H1 (cell line): ENCODE measurements at places on chromosomes 3 and 15. TPM values are rescaled to one million over a fixed set of nuclear protein-coding genes. Genes with fewer than 3 reads are reported as not detected.

ITIH3 gene
- total RNA-seq: not detected in 2 replicates

- no peaks in the 10 kb centered on the region for H3K4me1 ChIP-seq
- no peaks in the 10 kb centered on the region for H3K27me3 ChIP-seq
- DNase-seq: no peak
- H3K27ac ChIP-seq: no peak overlapping the region
- no peak overlapping the region for H3K4me3 ChIP-seq
Measured at GRCh38 chr3:152283492-152284381, 15.0 kb downstream of the MBNL1 start.

DNA sequence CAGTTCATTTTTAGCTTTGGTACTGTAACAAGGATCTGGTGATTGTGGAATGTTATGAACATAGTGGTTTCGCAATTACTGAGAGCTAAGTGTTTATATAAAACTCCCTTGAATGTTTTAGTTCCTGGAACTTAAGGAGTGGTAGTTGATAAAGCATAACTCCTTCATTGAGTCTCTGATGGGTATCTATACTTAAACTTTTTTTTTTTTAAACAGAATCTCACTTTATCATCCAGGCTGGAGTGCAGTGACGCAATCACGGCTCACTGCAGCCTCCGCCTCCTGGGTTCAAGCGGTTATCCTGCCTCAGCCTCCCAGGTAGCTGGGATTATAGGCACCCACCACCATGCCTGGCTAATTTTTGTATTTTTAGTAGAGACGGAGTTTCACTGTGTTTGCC, 11.3 kb downstream of the PRKCI start:
- H3K27me3 ChIP-seq: no peaks in the 10 kb centered on the region
- no peaks in the 10 kb centered on the region for H3K4me1 ChIP-seq
- H3K27ac ChIP-seq: no peak overlapping the region
- peaks cover 25% of the 10 kb centered on the region for H3K36me3 ChIP-seq

GRCh38 chr15:92323525-92323924, 70.2 kb upstream of the ST8SIA2 start:
- DNase-seq: no peak
- H3K4me1 ChIP-seq: no peaks in the 10 kb centered on the region
- no peaks in the 10 kb centered on the region for H3K27me3 ChIP-seq
- no peak overlapping the region for H3K27ac ChIP-seq
- H3K4me3 ChIP-seq: no peak overlapping the region
